NCI-H1694 treated with DMSO at 0.1 percent for 48 hours (cell line): ENCODE measurements at places on chromosomes 2 and 18.

DNA sequence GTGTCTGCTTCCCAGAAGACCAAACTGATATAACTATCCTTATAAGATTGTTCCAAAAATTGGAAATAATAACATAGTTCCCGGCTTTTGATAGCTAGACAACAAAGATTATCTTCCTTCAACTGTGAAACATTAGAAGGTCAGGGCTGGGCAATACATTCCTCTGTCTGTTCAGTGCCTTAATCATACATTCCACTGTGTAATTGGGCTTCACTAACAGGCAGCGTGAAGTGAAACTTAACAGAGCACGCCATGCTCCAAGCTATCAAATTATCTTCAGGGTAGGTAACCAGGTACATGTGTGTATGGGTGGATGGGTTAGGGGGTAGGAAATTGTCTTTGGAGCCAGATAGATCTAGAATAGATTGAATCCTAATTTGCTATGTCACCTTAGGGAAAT is 23.5 kb upstream of the ARL5A start:
- DNase-seq, result no peak

- no peak for DNase-seq
Observed at GRCh38 chr2:156947261-156947660, 310.2 kb upstream of the GALNT5 start.

DNA sequence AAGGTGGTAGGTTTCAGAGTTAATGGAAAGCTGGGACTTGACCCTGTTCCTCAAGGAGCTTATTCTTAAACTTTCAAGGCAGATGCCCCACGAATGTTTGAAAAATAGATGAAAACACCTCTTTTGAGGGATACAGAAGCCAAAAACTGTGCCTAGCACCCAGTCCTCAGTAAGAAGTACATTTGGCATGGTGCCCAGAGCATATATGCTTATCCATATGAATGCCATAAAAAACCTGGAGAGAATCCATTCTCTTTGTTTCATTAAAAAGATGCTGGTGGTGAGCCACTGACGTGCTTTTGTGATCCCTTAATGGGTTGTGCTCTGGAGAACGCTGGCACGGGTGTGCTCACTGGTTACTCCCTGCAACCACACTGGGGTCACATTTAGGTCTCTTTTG is 69.0 kb downstream of the IL1R2 start:
- DNase-seq, result no peak

DNA sequence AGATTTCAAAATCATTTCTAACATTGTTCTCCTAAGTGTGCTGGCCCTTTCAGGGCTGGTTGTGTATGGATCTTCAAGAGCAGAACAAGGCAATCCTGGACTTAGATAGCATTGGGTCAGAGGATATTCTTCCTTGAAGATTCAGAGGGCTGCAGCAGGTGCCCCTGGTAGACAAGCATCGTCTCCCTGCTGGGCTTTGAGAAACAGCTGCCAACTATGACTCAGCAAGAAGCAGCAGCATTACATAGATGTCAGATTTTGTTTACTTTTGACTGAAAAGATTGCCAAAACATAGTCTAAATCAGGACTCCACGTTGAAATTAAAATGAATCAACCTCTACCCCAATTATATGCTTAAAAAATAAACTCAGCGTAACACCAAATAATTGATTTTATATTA is 618.8 kb downstream of the SOCS6 start:
- no peak for DNase-seq

GRCh38 chr2:10954856-10955818 is 43.4 kb downstream of the KCNF1 start:
- no peak for DNase-seq

GRCh38 chr2:127588241-127588640 is 52.8 kb downstream of the MYO7B start:
- no peak for DNase-seq

- no peak for DNase-seq
Observed at GRCh38 chr2:174324530-174324929, 10.2 kb upstream of the SP9 start.

GRCh38 chr2:238287737-238288649 is at the start of gene PER2:
Gene PER2 (minus strand): TSS chr2:238288610. CDS start chr2:238277936, 10,674 bp downstream.
- peak; percentile 37 for DNase-seq

DNA sequence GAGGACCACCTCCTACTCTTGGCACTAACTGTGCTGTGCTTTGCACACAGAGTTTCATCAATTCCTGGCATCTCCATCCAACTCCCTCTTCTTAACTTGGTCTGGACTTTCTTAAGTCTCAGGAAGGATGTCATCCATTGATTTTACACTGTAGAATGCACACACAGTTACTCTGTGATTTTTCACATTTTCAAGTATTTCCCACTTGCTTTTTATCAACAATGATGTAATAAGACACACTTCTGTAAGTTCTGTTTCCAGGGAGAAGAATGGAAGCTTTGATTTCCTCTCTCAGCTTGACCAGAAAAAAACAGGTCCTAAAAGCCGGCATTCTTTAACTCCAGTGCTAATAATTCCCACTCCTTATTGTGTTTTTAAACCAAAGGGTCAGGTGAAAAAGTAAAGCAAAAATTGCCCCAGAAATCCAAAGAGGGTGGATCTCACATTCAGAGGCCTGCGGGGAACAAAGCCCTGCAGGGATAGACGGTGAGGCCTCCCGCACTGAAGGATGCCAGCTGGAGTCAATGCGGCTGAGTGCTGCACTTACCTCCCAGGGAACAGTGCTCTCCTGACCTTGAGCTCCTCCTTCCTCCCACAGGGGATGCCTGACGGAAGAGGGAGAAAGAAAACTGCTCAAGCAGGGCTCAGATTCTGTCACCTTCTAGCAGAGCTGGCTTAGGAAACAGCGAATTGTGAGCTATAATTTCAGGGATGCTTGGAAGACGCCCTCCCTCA is 83.1 kb downstream of the PDCL3 start:
- DNase-seq, result no peak

DNA sequence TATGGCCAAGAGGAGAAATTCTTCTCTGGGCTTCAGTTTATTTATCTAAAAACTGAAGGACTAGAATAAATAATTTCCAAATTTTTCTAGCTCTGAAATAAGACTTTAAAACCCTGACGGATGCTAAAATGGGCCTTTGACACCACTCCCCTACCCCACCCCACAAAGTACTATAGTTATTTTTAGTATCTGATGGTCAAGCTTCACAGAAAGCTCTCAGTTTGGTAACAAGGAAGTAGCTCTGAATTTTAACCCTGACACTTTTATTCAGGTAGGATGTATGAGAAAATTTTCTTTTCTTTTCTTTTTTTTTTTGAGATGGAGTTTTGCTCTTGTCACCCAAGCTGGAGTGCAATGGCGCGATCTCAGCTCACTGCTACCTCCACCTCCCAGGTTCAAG is 2.4 kb downstream of the RBKS start:
- DNase-seq, result no peak

- no peak for DNase-seq
Observed at GRCh38 chr2:46770622-46771021, 145.0 kb downstream of the MCFD2 start.
